ENCODE measurements at places on chromosomes 5 and 9.

DNA sequence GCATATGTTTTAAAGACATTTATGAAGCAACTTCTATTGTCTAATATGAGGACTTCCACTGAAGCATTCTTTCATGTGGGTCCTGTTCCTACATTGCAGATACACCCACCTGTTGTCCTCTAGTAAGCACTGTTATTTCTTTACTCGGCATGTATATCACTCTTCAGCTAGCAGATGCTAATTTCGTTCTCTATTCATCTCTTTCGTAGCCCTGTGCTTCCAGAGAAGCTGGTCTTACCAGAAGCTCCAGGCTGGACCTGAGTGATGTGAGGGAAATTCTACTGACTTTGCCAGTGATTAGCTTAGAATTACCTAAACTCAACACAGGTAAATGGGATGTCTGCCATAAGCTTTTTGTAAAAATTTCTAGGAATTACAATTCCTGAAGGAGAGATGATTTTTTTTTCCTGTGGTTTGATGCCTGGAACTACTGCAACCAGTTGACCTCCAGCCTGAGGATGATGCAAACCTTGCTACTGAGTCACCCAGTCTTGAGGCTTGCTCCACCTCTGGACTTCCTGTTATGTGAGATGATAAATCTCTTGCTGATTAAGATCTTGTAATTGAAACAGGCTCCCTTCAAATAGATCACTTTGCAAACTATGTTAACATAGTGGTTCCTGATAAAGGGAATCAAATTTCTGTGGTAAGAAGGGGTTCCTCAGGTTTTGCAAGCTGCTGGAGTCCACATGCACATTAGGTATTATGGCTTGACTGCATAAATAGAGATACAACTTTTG is 52.2 kb upstream of the SPINK5 start:
- DNase-seq, result no peak

- DNase-seq, result no peak
These were observed 491 bp downstream of the OR1N1 start for GRCh38 chr9:122526602-122527001.

DNA sequence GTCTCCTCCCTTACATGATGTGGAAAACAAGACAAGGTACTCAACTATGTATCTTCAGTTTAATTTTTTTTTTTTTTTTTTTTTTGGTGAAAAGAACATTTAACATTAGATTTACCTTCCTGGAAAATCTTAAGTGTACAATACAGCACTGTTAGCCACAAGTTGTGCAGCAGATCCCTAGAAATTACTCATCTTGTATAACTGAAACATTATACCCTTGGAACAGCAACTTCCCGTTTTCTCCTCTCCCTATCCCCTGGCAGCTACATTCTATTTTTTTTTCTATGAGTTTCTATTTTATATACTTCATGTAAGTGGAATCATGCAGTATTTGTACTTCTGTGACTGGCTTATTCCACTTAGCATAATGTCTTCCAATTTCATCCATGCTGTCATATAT is 421.9 kb upstream of the FTMT start:
- DNase-seq, result no peak

- DNase-seq, result peak; percentile 83
These were observed 190.5 kb downstream of the HSPA4 start for GRCh38 chr5:133242221-133242835.

DNA sequence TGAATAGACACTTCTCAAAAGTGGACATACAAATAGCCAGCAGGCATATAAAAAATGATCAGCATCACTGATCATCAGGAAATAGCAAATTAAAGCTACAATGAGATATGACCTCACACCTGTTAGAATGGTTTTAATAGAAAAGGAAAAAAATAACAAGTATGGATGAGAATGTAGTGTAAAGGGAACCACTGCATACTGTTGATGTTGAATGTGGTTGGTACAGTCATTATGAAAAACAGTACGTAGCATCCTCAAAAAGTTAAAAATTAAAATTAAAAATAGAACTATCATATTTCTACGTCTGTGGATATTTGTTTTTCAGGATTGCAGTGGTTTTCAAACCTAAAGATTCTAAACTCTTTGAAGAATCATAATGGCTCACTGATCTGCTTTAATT is 215.1 kb upstream of the NREP start:
- DNase-seq, result no peak

- no peak for DNase-seq
These were observed 38.8 kb upstream of the RGMB start for GRCh38 chr5:98734646-98735045.

DNA sequence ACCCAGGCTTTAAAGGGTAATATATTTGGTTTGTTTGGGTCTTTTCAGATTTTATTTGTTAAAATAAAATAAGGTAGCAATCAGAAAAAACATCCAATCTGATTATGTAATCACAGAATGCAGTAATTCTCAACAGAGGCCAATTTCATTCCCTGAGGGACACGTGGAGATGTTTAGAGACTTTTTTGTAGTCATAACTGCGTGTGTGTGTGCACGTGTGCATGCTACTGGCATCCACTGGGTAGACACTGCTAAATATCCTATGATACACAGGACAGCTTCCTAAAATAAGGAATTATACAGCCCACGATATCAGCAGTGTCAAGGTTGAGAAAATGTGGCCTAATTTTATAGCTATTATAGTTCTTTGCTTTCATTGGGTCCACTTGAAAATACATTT is 180.8 kb upstream of the KLF9 start:
- DNase-seq, result no peak

DNA sequence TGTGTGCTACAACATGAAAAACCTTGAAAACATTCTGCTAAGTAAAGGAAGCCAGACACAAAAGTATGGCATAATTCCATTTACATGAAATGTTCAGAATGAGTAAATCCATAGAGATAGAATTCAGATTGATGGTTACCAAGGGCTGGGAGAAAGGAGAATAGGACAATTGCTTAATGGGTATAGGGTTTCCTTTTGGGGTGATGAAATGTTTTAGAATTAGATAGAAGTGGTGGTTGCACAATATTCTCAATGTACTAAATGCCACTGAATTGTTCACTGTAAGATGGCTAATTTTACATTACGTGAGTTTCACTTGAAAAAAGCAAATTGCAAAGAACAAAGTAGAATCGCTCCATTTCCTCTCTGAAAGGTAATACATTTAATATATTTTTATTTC is 43.0 kb upstream of the GAS1 start:
- no peak for DNase-seq

DNA sequence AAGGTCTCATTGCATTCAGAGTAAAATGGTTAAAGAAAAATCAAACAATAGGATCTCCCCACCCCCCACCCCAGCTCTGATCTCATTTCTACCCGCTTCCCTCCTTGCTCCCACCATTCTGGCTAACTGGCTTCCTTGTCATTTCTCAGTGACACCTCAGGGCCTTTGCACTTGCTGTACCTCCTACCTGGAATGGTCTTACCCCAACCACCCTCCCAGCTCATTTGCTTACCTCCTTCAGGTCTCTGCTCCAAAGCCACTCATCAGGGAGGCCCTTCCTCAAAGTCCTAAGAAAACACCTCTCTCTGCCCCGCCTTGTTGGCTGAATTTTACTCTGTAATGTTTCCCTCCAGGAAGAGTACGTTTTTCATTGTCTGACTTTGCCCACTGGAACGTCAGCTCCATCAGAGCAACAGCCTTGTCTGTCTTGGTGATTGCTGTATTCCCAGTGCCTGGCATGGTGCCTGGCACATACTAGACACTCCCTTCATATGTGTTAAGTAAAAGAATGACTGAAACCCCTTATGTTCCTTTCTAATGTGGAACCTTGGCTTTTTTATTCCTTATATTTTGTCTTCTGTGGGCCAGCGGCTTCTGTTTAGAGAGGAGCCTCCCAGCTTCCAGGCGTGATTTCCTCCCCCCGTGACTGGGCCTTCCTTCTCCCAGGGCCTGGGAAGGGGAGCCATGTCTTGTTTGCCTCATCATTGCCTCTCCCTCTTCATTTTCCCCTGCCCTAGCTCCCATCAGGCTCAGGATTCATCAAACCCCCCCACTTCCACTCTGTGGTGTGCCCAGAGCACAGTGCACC is 26.9 kb downstream of the NEURL1B start:
- DNase-seq, result no peak

DNA sequence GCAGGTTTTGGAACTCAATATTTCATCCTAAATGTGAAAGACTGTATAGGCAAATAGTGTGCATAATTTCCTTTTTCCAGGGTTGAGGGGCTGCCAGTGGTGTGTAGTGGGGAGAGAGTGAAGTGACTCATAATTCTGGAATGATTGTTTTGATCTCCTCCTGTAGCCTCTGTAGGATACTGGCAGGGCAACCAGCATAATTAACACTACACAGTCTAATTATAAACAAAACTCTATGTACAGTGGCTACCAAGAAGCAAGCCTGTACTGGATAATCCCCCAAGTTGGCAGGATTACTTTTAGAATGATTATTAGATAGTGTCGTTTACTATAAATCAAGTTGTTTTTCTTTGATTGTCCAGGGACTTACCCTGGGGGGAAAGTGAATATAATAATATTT is 32.2 kb downstream of the LNPEP start:
- DNase-seq, result no peak

DNA sequence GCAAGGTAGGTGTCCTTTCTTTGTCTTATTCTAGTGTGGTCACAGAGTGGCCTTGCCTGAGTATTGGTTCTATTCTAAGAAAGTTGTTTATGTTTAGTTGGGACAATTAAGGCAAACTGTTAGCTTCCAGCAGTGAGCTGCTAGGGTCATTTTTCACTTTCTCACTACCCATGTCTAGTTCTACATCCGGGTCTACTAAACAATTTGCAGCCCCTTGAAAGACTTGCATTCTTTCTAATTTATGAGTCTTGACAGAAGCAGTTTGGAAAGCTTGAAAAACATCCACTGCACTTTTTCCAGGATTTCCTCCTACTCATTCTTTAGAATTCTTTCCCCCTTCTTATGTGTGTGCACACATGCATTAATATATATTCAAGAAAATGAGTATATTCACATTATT is 892.2 kb upstream of the ACO1 start:
- no peak for DNase-seq

- DNase-seq, result no peak
These were observed 751 bp downstream of the DNAI1 start for GRCh38 chr9:34459356-34459755.

DNA sequence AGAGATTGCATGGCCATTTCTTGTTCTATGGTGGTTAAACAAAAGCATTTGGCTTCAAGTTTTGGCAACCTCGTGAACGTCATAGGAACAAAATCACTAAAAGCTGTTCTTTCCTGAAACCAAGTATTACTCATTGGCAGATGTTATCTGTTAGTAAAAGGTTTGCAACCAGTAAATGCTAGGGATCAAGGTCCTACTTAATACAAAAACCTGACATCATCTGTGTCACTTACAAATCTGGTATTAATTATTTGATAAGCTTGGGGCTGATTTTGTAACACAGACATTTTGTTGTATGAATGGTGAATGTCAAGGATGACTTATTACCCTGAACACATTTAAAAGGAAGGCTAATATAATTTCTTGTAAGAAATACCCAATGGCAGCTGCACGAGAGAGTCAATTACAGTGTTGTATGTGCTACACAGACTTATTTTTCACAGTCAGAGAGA is 486.4 kb upstream of the ZNF608 start:
- DNase-seq, result no peak

- DNase-seq, result peak; percentile 70
These were observed 33.3 kb downstream of the KCTD16 start for GRCh38 chr5:144203750-144204596.

DNA sequence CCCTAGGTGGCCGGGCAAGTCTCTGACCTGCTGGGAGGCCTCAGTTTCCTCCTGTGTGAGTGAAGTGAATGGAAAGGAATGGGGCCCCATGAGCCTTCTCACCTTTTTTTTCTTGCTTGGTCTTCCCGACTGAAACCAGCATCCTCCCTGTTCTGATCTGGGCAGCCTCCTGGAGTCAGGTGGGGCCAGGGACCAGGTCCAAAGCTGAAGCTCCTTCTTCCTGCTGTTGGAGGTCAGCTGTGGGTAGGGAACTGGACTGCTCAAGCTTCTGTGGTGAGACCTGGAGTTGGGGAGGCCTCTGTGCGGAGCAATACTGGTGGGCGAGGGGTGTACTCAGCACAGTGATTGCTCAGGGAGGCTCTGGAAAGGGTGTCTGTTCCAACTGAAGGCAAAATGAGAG is 99.7 kb downstream of the PCSK1 start:
- no peak for DNase-seq

DNA sequence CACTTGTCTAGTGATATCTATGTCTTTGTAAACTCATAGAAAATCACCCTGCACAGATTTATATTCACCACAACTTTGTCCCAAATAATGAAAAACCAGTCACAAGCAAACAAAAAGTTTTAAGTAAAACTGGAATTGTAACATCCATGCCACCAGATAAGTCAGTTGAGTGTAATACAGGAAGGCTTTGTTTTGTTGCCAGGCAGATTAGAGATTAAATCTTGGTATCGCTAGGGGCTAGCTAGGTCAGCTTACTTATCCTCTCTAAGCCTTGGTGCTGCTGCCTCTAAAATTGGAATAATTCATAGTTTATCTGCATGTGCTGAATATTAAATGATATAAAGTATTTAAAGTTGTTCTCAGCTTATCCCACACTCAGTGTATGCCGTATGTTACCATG is 1062.5 kb downstream of the CDH9 start:
- DNase-seq, result no peak

DNA sequence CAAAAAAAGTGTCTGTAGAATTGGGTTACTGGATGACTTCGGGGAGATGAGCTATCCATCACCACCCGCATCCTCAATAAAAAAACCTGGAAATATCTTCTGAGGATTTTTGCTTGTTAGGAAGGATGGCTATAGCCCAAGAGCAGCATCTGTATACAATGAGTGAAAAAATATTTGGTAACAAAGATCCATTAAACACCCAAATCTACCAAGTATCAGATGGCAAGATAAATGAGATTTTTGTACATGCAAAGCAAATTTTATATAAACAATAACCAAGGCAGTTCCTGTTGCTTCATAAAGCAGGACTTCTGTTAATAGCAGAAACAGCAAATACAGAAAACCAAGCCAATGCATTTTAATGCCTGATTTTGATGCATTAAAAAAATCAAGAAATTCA is 166.6 kb downstream of the SLC28A3 start:
- no peak for DNase-seq

DNA sequence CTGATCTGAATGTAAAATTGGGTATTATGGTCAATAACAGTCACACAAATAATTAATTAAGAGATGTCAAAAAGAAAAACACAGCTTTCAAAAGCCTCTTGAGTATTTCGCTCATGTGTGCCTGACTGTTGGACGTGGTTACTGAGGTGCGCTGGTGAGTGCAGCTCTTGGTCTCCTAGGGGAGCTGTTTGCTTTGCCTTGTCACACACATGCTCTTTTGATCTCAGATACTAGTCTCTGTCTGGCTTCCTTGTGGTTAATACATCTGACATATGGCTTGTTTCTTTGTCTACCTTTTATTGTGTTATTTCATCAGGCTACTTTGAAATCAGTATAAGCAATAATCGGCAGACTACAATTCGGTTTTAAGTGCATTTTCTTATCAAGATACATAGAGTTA is 51.5 kb downstream of the PCSK1 start:
- DNase-seq, result peak; percentile 24

DNA sequence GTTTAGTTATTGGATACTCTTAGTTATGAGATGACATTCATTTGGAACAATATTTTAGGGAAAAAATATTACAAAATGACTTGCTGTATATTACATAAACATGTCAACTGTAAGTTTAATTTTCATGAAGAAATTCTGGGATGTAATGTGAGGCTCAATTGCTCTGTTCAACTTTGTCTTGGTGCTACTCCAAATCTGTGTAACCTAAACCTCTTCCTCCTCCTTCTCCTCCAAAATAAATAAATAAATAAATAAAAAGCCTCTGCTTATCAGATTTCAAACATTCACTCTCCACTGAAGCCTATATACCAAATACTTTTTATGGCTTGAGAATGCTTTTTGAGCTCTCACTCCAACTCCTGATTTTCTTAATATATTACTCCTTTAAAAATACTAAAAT is 27.7 kb downstream of the ACTBL2 start:
- no peak for DNase-seq
